Activated CD8-positive, alpha-beta T cell treated with anti-CD3 and anti-CD28 coated beads for 36 hours (primary cell): ENCODE measurements at places on chromosomes 6 and 20. TPM values are rescaled to one million over a fixed set of nuclear protein-coding genes. Genes with fewer than 3 reads are reported as not detected.
A peak's percentile ranks its signal among the peaks of the same experiment; 100 is the strongest.

DNA sequence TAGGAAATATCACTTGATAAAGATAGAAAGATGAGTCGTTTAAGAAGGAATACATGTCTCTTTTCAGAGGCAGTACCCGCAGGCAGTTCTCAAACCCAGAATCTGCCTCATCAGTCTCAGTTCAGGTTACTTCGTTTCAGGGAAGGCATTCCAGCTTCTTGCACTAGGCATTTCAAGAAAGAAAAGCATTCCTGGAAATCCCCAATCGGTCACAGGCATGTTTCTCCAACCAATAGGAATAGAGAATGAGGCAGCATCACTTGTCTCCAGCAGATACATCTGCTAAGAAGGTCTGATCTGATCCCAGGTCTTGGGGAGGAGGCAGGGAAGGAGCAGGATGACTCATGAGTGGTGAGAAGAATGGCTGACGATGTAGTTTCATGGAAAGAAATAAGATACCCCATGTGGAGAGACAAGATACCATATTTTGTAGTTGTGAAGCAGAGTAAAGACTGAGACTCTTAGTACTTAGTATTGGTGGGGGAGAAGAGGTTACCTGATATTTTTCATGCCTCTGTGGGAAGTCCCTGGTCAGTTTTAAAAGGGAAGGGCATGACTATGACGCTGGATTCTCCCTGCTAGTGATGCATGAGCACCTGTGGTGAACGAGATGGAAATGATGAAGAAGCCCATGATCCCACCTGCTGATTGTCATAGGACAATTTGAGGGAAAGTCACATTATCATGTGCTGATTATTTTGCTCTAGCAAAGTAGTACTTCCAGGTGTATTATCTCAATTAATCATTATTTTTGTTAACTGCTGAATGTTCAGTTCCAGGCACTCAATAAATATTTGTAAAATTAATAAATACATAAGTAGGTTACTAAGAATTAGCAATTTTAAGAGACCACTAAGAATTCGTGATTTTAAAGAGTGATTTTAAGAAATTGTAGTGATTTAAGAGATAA, 20.3 kb upstream of the HLA-DRB1 start:
- H3K27ac ChIP-seq: no peak overlapping the region
- H3K4me1 ChIP-seq: peaks cover 12% of the 10 kb centered on the region
- no peak overlapping the region for H3K4me3 ChIP-seq
- no peaks in the 10 kb centered on the region for H3K36me3 ChIP-seq
- DNase-seq: peak; percentile 66

HLA-DQA2 gene
- total RNA-seq: 0.18 TPM

DNA sequence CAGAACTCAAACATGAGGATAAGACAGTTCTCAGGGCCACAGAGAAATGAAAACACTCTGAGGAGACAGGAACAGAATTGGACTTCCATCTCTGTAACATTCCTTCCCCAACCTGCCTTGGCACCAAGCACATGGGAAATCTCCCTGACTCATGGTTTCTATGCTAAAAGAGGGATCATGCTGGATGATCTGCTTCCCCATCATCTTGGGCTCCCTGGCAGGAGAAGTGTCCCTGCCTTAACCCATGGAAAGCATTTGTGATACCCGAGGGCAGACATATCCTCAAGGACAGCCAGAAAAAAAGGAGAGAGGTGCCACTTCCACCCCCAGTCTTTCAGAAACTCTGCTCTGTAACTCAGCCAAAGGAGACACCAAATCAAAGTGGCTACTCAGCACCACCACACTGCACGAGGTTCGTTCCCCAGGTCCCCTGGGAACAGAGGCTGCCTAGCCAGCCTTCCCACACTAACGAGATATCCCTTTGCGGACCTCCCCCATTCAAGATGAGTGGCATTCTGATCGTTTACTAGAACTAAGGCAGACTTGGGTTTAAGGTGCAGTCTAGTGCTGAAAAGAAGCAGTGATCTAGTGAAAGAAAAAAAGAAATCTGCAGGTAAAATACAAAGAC, 34.8 kb downstream of the BLOC1S5 start:
- peaks cover 31% of the 10 kb centered on the region for H3K36me3 ChIP-seq
- H3K27ac ChIP-seq: no peak overlapping the region
- no peak for DNase-seq
- H3K27me3 ChIP-seq: no peaks in the 10 kb centered on the region

DNA sequence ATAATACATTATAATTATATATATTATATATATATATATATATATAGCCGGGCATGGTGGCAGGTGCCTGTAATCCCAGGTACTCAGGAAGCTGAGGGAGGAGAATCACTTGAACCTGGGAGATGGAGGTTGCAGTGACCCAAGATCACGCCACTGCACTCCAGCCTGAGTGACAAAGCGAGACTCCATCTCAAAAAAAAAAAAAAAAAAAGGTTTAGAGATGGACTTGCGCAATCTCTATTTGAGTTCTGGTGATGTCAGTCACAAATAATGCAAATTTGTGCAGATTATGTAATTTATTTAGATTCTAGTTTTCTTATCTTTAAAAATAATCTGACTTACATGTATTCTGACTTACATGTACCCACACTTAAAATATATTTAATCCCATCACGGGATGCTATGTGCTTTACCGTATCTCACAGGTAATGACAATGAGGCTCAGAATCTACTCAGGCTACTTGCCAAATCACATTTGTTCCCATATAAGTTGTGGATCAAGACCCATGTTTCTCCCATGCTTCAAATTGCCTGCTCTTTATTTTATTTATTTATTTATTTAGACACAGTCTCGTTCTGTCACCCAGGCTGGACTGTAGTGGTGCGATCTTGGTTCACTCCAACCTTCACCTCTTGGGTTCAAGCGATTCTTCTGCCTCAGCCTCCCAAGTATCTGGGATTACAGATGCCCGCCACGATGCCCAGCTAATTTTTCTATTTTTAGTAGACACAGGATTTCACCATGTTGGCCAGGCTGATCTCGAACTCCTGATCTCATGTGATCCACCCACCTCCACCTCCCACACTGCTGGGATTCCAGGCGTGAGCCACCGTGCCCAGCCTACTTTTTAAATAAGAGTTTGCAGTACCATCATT, 7.6 kb upstream of the UST start:
- no peak for DNase-seq
- H3K36me3 ChIP-seq: no peaks in the 10 kb centered on the region
- H3K27me3 ChIP-seq: peaks cover 7% of the 10 kb centered on the region
- H3K27ac ChIP-seq: no peak overlapping the region
- H3K4me3 ChIP-seq: no peak overlapping the region
- no peaks in the 10 kb centered on the region for H3K4me1 ChIP-seq

- H3K27me3 ChIP-seq: peaks cover 8% of the 10 kb centered on the region
- no peak overlapping the region for H3K27ac ChIP-seq
- H3K4me1 ChIP-seq: no peaks in the 10 kb centered on the region
- DNase-seq: no peak
- H3K4me3 ChIP-seq: no peak overlapping the region
Observed at GRCh38 chr6:46390153-46390876, 100.9 kb downstream of the RCAN2 start.
